Activated CD8-positive, alpha-beta memory T cell treated with anti-CD3 and anti-CD28 coated beads for 48 hours (primary cell): ENCODE measurements at places on chromosomes 4 and X.

- no peak for DNase-seq
These were observed 308.4 kb upstream of the DIAPH2 start for GRCh38 chrX:96376266-96376665.

- DNase-seq, result no peak
These were observed 85.2 kb upstream of the CLCN4 start for GRCh38 chrX:10071451-10072144.

- no peak for DNase-seq
These were observed 290.7 kb upstream of the FAM241A start for GRCh38 chr4:111854494-111855087.

DNA sequence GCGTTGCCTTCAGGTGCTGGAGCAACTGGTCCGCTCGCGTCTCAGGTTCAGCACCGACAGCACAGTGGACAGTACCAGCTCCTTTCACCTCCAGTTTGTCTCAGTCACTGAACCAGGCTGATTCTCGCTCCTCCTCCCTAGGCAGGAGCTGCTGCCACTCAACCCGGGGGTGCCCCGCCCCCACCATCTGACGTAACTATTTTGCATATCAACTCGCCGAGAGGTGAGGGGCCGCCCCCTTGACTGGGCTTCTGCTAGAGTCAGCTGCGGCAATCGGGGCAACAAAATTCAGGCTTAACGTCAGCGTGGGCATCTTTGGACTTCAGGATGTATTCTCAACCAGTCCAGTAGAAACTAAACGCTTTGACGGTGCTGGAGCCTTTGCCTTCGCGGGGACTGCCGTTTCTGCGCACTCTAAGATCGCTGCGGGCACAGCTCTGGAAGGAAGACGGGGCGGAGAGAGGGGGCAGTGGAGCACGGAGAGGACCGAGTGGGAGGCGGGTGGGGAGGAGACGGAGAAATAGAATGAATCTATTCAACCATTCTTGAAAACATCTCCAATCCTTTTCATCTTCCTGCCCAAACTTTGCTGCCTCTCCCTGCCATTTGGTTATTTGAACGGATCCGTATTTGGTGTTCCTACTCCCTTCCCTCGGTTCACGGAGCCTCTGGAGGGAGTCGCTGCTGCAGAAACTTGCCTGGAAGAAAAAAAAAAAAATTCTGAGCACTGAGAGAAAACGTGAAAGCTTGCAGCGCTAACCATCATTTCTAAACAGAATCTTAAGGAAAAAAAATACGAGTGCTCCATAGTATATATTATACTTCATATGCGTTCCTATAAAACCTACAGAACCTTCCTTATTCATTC lies at the start of gene FSTL5:
Gene FSTL5 (minus strand): TSS at position 109 of the 868 bp plus-strand sequence. CDS start 52,604 bp downstream, outside the sequence.
- DNase-seq, result no peak

DNA sequence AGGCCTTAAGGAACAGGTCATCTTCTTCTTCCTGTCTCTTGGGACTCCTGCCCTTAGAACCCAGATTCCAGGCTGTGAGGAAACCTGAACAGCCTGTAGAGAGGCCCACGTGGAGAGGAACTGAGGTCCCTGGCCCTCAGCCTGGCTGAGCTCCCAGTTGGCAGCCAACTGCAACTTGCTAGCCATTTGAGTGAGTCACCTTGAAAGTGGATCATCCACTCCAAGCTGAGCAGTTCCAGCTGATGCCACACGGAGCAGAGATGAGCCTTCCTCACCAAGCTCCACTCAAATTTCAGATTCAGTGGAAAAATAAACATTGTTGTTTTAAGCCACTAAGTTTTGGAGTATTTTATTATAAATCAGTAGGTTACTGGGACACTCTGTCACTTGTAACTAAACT lies 392.5 kb downstream of the BCOR start:
- no peak for DNase-seq

- DNase-seq, result no peak
These were observed 109.6 kb downstream of the SPRY1 start for GRCh38 chr4:123506011-123506695.

DNA sequence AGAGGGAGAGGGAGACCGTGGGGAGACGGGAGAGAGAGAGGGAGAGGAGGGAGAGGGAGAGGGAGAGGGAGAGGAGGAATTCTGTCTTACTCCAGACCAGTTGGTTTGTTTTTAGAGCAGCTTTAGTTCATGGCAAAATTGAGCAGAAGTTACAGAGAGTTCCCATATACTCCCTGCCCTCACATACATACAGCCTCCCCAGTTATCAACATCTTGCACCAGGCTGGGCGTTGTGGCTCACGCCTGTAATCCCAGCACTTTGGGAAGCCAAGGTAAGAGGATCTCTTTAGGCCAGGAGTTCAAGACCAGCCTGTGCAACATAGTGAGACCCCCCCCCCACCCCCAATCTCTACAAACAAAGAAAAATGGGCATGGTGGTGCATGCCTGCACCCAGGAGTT lies 79.8 kb upstream of the OGT start:
- no peak for DNase-seq

DNA sequence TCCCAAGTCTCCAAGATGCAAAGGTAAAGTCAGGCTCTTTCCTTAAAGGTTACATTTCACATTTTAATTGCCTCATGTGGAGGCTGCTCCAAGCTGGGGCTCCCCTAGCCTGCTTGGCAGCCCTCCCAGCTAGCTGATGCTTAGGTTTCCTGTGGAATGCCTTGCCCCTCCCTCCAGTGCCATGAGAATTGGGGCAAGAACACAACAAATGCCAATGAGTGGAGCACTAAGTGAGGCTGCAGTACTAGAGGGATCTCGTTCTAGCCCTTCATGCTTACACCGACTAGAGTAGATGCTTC lies 597.7 kb downstream of the MID1IP1 start:
- DNase-seq, result no peak

DNA sequence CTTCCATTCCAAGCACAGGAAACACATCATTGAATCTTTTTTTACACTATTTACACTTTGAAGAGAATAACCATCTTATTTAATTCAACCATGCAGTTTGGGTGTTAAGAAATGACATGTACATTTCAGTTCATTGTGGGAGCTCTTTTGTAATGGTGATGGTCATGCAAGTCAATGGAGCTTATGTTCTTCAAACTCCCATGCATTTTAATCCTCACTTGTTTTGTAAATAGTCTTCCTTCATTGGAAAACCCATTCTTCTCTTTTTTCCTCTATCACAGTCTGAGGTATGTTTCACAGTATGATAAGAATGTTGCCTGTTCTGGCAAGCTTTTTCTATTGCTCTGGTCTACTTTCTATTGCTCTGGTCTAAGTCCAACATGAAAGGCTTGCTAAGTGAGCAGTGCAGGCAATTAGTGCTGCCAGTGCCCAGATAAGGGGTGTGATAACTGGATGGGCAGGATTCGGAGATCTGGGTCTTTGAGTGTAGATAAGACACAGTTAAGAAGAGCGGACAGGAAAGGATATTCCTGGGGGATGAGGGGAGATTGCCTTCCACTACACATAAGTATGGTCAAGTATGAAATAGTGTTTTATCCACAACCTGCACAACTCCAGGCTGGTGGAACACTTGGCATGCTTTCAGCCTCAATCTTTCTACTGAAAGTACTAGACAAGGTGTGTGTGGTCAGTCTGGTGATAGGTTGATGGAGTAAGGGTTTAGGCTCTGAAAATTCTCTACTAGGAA lies 17.1 kb downstream of the AFP start:
- no peak for DNase-seq

DNA sequence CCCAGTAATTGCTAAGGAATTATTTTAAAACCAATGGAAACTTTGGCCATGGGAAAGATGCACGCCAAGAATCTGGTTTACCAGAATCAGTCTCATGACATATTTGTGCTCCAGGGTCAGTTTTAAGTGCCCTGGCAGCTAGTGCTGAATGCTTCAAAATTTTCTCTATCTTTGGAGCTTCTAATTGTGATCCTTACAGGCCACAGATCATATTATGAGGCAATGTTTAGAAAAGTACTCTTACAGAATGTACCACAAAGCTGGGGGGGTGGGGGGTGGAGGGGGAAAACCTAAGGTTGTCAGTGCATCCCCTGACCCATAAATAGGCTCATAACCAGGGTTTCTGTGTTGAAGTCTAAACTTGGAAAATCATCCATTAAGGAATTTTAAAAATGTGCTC lies 514.5 kb downstream of the INPP4B start:
- DNase-seq, result no peak

- no peak for DNase-seq
These were observed 42.0 kb upstream of the ARSJ start for GRCh38 chr4:114021451-114021850.

DNA sequence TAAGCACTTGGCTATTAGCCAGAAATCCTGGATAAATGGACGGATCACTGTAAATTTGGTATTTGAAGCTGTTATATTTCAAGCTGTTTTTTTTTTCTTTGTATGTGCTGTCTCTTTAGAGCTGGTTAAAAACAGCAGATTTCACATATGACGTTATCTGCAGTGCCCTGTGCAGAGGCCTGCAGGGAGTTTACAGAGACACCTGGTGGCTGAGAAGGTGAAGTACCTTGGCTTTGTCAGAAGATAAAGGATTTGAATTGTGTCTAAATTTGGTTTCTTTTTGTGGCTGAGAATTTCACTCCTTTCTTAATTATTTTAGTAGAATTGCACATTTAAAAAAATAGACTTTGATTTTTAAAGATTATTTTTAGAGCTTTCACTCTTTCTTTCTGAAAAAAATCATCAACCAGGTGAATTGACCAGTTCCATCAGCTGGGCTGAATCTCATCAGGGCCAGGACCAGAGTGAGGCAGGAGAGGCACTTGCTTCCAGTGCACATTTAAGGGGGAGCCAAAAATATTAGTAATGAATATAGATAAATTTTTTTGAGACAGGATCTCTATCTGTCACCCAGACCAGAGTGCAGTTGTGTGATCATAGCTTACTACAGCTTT lies 9.6 kb upstream of the CHRNA9 start:
- no peak for DNase-seq

DNA sequence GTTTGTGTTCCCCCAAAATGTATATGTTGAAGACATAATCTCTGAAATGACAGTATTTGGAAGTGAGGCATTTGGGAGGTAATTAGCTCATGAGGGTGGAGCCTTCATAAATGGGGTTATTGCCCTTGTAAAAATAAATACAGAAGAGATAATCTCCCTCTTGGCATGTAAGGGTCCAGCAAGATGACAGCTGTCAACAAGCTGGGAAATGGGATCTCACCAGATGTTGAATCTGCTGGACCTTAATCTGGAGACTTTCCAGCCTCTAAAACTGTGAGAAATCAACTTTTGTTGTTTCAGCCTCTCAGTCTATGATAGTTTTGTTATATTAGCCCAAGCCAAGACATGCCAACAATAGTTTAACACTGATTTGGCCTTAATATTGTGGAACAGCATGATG lies 438.2 kb upstream of the PCDH7 start:
- no peak for DNase-seq

- DNase-seq, result no peak
These were observed 7.3 kb upstream of the DHRSX start for GRCh38 chrX:2507904-2508627.

DNA sequence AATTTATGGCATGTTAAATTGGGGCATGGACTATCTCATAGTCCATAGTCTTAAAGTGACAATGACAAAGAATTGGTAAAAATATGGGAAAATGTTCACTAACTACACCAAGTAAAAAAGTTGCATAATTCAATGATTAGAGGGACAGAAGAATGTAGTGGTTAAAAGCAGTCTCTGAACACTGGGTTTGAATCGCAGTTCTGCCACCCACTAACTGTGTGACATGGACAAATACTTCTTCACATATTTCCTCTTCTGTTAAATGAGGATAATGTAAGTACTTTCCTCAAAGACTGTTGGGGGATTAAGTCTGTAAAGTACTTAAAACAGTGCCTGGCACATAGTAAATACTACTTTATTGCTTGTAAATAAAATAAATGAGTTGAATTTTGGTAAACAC lies 15.3 kb downstream of the COQ2 start:
- DNase-seq, result no peak

DNA sequence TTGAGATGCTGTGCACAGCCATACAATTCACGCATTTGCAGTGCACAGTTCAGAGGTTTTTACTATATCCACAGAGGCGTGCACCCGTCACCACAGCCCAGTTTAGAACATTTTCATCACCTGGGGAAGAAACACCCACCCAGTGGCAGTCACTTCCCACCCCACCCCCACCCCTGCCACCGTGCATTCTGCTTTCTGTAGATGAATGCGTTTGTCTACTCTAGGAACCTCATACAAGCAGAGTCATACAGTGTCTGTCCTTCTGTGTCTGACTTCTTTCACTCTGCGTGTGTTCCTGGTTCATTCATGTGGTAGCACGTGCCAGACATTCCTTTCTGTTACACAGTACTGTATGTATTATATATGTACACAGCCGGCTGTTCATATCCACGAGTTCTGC lies 122.8 kb downstream of the TBL1X start:
- no peak for DNase-seq

DNA sequence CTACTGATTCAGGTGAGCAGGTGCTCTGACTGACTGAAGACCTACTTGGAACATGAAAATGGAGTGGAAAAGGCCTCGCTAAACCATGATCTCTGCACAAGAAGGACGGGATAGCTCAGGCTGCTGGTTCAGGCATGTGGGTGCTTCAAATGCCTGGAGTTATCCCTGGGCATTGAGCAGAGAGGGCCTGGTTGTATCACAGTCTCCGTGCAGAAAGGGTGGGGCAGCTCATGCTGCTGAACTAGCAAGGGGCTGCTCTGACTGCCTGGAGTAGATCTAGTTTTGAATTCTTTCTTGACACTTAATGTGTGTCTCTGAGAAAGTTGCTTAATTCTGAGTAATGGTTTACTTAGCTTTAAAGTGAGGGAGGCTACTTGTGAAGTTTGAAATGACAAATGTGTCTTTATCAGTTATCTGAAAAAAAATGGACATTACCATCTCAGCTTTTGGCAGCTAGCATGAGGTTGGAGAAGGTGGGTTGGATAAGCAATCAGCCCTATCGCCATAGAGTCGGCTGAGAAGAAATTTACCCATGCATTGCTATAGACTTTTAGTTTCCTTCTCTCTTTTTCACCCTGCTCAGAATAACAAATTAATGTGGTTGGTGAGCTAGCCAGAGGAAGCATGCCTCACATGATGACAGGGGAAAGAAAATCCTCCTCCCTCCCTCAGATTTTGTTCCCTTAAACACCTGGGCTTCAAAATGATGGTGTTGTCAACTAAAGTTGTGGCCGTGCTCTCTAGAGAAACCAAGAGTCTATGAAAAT lies 832.4 kb downstream of the STIM2 start:
- no peak for DNase-seq

- DNase-seq, result no peak
These were observed 98.2 kb upstream of the PGRMC2 start for GRCh38 chr4:128385683-128386304.
